ENCODE measurements at places on chromosomes 1 and 21.
A peak's percentile ranks its signal among the peaks of the same experiment; 100 is the strongest.

DNA sequence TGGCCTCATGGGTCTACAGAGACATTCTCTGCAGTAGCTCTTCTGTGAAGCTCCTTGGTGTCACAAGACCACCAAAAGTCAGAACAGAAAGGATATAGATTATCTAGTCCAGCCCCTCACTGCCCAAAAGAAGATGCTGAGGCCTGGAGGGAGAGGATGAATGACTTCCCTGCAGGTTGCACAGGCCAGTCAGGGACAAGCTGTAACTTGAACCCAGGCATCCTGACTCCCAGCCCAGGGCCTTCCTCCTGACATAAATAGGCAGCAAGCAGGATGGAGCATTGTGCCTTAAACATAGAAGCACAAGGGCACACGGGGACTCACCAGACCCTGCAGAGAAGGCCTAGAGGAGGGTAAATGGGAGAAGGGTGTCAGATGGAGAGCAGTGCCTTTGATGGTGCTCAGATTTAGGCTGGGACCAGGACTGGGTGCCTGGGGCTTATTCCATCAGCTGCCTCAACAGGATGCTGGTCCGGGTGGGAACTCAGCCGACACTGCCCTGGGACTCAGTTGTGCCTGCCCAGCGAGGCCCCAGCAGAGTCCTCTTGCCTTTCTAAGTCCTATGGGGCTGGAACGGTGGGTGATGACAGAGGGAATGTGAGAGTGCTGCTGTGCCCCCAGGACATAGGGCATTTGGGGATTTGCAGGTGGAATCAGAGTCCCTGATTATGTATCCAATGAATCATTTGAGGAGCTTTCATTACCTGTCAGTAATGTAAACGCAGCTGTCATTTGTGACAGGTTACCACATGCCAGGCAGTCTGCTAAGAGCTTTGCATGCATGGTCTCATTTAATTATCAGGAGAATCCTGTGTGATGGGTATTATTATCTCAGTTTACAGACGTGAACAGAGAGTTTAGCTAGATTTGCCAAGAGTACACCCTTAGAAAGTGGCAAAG is 13.2 kb downstream of the S100A7A start:
- no peak for DNase-seq

DNA sequence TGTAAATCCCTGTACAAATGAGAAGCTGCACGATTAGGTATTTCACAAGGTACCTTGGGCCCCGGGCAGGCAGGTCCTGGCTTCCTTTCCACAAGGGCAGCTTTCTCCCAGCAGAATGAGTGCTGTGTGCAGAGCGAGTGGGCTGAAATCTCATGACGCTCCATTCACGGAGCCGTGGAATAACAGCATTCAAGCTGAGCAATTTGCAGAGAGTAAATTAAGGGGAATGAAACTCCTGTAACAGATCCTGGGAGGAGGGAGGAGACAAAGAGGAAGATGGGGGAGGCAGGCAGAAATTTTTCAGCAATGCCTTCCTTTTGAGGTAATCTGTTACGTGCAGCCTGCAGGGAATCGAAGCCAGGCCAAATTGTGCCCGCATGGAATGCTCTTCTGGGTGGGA is 239.9 kb downstream of the TNR start:
- no peak for DNase-seq

DNA sequence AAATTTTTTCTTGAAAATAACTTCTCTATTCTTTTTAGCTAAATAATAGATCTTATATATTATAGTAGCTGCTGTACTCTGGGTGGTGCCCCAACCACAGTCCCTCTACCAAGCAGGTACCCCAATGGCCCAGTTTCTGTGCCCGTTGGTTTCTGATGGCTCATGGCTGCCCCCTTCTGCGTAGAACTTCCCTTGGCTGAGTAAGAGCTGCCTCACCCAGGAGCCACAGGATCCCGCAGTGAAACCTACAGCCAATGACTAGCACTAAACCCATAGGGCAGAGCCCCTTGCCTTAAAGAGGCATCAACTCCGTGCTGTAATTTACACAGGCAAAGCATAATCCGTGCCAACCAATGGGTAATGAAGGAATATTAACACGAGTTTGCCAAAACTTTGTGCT is 247.5 kb downstream of the USH2A start:
- no peak for DNase-seq

GRCh38 chr1:21234779-21235178 is 55.5 kb downstream of the ECE1 start:
- DNase-seq: no peak

GRCh38 chr21:44337941-44338895 is 972 bp downstream of the CFAP410 start:
- no peak for DNase-seq

DNA sequence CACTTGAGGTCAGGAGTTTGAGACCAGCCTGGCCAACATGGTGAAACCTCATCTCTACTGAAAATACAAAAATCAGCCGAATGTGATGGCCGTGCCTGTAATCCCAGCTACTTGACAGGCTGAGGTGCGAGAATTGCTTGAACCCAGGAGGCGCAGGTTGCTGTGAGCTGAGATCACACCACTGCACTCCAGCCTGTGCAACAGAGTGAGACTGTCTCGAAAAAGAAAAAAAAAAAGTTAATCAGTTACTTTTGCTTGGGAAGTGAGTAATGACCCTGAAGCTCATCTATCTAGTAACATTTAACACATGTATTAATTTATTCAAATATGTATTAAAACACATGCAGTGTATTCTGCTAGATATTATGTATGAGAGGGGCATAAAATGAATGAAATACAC is 49.4 kb downstream of the ZNF326 start:
- DNase-seq: no peak

GRCh38 chr1:174022080-174022975 is at the start of gene RC3H1:
RC3H1 (minus strand) TSS chr1:174022357; CDS start chr1:173992985, 29,372 bp downstream.
- DNase-seq: peak; percentile 74

GRCh38 chr1:9826087-9826486 is 2.3 kb upstream of the CLSTN1 start:
- DNase-seq: no peak

GRCh38 chr1:179042700-179043099 is 17.0 kb downstream of the FAM20B start:
- no peak for DNase-seq

DNA sequence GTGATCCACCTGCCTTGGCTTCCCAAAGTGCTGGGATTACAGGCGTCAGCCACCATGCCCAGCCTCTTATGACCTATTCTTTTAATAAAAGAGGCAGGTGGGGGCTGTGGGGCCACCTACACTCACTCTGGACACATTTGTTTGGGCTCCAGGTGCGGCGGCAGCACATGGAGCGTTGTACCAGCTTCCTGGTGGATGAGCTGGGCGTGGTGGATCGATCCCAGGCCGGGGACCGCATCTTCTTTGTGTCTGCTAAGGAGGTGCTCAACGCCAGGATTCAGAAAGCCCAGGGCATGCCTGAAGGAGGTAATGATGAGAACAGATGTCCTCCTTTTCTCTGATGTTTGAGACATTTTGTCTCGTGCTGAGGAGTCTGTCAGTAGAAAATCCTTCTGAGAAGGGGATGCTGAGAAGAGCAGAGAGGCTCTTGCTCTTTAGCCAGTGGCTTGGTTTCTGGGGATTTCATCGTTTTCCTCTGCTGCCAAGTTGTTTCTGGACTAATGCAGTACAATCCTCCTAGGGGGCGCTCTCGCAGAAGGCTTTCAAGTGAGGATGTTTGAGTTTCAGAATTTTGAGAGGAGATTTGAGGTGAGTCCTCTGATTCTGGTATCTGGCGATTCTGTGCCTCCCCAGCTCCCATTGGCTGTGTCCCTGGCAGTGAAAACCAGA is 17.9 kb upstream of the MIIP start:
- no peak for DNase-seq

DNA sequence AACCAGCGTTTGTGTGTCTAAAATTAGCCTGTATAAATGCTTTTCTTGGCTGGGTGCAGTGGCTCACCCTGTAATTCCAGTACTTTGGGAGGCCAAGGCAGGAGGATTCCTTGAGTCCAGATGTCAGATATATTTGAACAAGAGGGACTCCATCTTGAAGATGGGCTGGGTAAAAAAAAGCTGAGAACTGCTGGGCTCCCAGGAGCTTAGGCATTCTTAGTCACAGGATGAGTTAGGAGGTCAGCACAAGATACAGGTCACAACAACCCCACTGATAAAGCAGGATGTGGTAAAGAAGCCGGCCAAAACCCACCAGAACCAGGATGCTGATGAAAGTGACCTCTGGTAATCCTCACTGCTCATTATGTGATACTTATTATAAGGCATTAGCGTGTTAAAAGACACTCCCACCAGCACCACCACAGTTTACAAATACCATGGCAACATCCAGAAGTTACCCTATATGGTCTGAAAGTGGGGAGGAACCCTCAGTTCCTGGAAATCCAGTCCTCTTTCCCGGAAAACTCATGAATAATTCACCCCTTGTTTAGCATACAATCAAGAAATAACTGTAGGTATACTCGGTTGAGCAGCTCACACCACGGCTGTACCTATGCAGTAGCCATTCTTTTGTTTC is 36.2 kb upstream of the ZNF496 start:
- no peak for DNase-seq

DNA sequence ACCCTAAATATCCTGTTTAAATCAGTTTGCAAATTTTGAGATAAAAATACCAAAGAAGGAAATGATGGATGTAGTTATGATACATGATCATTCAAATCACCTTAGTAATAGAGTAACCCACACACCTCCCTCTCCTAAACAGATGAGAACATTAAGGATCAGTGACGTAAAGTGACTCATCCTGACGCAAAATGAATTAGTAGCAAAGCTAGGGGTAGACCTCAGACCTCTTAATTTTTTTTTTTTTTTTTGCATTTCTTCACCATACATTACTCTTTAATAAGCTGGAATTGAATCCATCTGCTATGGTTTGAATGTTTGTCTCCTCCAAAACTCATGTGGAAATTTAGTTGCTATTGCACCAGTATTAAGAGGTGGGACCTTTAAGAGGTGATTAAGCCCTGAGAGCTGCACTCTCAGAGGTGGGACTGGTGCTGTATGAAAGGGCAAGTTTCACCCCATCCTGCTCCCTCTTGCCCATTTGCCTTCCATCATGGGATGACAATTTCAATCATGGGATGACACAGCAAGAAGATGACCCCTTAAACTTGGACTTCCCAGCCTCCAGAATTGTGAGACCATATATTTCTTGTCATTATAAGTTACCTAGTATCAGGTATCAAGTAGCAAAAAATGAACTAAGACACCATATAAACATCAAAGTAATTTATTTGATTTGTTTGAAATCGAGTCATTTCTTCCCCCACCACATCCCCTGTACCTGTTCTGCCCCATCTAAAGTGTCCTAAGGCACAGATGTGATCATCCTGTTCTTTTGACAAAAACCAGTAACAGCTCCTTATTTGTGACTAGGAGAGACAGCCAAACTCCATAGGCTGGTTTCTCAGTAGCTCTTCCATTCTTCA is 114.6 kb upstream of the DUSP10 start:
- no peak for DNase-seq

DNA sequence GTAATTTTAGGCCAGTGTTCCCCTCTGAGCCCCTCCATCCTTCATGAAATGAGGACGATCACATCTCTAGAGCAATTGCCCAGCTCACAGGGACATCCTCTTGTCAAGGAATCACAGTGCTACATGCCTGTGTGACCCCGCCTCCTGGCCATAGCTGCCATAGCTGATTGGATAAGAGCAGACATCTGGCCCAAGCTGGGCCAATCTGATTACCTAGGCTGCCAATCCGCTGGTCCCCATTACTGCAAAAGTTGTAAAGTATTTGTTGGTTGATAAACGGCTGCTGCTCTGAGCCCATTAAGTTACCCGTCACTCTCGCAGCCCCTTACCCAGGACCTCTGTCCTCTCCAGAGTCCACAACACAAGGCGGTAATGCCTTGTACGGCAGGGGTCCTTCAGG is 8.3 kb downstream of the NT5C1A start:
- DNase-seq: no peak

GRCh38 chr1:29245876-29246275 is 9.6 kb downstream of the PTPRU start:
- DNase-seq: no peak

DNA sequence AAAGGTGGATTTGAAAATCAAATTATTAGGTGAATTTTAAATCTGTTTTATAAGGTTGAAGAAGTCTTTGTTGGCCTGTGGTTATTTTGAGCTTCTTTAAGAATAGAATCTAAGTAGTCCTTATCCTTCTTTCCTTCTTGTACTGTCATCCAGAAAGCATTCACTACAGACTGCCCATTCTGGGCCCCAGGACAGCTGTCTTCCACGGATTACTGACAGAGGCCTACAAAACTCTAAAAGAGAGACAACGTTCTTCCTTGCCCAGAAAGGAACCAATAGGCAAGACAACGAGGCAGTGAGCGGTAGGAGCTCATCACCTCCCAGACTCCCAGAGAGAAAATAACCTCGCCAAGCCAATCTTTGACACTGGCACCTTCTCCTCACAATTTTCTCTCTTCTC is 24.4 kb upstream of the PIGC start:
- DNase-seq: no peak

DNA sequence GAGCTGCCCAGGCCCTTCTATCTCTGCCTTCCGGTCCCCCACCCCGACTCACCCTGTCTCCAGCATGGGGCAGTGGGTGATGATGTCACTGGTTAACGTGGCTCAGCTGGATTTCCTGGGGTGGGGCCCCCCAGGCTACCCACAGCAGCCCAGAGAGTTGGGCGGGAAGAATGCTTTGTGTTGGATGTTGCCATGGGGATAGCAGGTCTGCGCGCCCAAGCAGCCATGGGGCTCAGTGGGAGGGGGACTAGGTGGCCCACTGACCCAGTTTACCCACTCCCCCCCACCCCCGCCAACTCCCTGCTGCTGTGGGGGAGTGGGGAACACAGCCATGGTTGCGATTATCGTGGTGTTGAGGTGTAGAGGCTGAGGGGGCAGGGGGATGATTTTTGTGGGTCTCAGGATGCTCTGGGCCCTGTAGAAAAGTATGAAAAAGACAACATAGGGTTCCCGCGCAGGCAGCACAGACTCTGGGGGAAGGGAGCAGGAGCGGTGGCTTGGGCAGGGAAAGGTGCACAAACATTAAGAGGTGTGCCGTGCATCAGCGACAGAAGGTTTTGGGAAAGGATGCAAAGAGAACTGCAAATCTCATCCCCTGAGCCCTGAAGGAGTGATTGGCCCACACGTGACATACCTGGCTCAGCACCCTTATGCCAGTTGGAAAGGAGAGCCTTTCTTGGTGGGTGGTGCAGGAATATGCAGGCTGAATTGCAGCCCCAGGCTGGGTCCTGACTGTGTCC is 8.5 kb downstream of the CELSR2 start:
- no peak for DNase-seq

DNA sequence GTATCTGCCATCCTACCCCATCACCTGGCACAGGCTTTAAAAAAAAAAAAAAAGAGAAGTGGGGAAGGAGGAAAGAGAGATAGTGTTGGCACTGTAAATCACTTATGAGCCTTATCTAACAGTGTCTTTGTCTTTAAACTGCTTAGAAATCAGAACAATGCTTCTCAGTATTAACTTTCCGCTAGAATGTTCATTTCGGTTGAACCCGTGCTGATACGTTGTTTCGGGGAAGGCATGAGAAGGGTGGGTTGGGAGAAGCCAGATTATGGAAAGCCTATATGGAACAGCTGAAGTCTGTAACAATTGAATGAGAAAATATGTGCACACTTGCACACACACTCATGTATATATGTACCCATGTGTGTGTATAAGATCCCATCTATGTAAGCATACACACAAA is 170.8 kb downstream of the GALNT2 start:
- DNase-seq: no peak

- DNase-seq: no peak
Observed at GRCh38 chr1:241947354-241947753, 10.2 kb upstream of the BECN2 start.

All from activated CD8-positive, alpha-beta memory T cell treated with anti-CD3 and anti-CD28 coated beads for 4 hours (primary cell).